NCI-H2171 (cell line): ENCODE measurements at places on chromosomes 5 and 9.

DNA sequence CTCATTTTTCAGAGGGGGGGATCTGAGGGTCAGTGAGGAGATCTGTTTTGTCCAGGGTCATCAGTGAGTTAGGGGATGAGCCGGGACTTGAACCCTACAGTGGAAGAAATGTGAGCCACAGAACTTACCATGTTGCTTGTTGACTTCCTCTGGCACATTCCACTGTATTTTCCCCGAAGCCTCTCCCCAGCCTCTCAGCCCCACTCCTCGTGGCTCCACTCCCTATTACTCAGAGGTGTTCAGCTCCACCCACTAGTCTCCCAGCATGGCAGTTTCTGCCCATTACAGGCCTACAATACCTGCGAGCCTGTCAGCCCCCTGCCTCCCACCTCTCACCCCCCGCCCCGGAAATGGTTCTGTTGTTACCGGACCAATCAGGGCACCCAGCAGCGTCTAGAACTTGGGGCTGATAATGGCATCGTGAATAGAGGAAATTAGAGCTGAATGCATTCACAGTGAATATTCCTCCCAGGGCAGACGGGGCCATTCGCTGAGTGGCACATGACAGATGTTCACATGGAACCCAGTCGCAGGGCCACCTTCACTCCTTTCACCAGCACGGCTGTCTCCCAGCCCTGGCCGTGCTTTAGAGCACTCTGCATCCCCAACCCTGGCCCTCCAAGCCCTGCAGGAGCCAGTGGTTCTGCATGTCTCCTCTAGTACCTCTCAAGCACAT, 81.6 kb downstream of the KCNIP1 start:
- no peak for DNase-seq

DNA sequence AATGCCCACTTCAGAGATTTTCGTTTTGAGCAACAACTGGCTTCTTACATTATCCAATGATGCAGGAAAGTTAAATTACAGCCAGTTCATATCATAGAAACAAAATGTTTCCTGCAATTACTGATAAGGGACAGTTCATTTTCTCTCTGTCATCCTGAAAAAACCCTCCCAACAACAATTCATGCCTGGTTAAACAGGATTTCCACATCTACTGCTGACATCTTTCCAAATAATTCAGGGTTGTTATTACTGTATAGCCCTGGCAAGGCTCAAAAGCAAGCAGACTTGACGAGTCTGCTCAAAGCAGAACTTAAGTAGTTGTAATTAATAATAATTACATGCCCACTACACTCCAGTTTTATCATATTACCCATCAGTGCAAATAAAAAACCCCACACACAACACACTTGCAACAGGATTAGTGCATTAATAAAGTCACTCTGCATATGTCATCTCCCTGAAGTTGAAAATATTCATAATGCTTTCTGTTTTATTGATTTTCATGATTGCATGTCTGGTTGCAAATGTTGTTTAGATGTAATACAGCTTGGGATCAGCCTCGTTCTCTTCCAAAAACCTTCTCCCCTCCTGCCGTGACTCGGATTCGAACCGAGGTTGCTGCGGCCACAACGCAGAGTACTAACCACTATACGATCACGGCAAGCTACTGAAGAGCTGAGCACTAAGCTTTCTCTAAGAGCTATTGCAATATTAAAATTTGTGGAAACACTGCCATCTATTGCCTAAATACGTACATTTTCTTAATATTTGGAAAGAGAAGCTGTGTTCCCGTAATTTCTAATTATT, 119.6 kb upstream of the NFIB start:
- DNase-seq: no peak

DNA sequence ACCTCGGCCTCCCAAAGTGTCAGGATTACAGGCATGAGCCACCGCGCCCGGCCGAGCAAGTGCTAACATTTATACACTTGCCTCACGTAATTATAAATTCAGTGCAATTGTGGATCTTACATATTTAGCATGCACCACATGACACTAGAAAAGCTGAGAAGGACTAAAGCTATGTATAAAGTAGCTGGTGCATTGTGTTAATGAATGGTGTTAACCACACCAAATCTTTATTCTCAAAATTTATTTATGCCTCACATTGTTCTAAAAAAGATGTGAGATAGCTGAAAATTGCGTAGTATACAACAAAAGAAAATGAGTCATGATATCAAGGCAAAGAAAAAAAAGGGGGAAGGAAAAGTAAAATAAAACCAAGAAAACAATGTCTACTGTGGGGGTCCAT, 54.8 kb downstream of the GDA start:
- no peak for DNase-seq

DNA sequence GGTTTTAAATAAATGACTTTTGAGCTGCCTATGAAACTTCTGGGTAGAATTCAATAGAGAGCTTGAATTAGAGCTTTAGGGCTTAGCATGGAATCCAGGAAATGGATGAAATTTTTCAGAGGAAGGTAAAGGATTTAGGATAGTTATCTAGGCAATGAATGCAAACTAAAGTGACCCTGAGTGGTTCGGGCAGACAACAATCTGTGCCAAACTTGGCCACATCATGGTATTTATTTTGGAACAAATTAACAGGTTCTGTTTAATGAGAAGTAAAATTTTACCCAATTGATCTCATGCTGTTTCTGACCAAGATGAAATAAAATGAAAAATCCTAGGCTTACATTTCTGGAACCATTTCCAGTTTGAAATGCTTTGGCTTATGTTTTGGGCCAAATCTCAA, 934.4 kb downstream of the MAT2B start:
- no peak for DNase-seq

DNA sequence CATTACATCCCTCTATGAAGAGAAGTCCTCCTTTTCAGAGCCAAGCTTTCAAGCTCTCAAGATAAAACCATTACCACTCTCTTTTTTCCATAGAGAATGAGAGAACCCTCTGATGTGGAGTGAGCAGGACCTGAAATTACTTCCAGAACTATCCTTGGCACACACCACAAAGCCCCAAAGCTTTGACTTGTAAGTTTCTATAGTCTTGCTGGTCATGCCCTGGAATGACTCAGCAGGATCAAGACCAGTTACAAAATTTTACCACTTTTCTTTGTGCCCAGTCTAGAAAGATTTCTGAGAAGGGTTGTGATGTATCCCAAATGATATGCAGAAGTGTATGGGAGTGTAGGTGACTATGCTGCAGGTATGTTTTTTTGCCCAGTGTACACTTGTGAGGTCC, 760.6 kb downstream of the TLE1 start:
- no peak for DNase-seq

DNA sequence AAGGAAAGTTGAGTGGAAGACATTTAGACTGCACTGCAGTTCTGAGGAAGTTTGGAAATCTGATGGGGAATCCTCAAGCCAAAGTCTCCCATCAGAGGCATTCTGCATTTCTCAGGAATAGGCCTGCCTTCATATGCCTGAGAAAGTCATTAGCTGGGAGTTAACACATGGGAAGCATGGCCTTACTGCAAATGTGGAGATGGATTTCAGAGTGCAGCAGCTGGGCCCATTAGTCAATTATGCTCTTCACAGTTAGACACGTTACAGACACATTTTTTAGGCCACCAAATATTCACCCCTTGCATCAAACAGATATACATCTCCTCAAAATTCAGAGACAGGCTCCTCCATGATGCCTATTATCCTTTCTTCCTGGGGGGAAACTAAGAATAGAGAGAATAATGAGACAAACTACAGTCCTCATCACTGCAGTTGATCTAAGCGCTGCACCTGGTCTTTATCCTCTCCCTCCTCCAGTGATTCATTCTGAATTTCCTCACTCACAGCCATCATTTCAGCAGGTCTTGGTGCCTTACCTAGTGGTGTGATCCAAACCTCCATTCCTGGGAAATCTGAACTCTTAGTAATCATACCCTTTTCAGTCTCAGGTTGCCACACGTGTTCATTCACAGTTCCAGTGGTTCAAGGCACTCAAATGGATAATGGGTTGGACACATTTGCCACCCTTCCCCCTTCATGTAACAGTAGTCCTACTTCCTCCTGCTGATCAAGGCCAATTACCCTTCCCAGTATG, 47.9 kb upstream of the PPP2CA start:
- DNase-seq: no peak

- DNase-seq: peak; percentile 31
Measured at GRCh38 chr9:136525841-136526499, 19.9 kb downstream of the NOTCH1 start.

DNA sequence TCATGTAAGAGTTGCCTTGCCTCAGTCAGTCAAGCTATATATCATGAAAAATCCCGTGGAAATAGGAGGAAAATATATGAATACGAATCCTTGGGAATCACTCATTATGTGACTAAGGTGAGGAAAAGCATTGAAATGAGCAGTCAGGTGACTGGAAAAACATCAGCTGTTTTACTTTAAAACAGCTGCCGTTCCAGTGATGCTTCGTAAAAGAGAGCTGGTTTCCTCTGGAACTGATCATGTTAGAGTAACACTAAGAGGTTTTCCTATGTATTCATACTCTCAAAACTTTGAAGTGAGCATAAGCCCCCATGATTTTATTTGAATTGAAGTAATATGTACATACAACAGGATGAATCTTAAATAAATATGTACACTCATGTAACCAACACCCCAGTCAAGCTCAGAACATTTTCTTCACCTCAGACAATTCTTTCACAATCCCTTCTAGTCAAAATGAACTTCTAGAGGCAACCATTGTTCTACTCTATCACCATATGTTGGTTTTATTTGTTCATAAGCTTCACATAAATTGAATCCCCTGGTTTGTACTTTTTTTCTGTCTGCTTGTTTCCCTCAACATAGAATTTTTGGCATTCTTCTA, 107.7 kb downstream of the SLC25A46 start:
- DNase-seq: no peak

GRCh38 chr9:12689233-12689632, 4.0 kb upstream of the TYRP1 start:
- no peak for DNase-seq

GRCh38 chr5:74685979-74686631, 1.1 kb downstream of the HEXB start:
- DNase-seq: no peak

DNA sequence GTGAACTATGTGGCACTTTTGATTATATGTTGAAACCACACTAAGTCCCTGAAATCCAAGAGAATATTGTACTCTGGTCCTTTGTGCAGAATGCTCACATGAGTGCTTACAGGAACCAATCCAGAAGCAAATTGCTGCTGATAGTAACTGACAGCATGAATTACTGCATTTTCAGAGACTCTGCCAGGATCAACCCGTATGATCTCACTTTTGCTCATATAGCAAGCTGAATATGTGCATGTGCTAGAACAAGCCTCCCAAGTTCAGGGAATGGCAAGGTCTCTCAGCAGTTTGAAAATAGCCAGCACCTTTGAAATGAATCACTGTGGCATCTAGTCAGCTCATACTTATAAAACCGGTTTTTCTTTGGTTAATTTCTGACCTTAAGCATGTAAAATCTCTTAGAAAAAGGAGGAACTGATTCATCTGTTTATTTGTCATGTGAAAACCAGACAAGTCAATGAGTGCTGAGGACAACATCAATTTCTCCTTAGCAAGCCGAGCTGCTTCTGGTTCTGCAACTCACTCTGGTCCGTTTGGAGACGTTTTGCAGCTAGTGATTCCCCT, 215.7 kb upstream of the ELL2 start:
- DNase-seq: no peak

GRCh38 chr5:9514968-9515367, 30.9 kb downstream of the SEMA5A start:
- no peak for DNase-seq

DNA sequence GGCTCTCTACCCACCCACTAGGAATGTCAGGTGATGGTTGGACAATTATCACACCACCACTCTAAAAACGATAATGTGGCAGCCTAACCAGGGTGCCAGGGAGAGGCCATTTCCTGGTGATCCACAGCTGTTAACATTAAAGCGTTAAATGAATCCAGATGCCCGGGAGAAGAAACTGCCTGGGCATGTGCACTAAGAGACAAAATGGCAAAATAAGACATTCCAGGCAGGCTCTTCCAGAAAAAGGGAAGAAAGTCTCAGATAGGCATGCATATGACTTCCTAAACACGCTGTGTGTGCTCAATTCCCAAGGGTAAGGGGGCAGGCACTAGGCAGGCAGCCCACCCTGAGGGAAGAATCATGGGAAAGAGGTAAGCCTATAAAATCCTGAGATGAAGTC, 4.6 kb upstream of the TXN start:
- no peak for DNase-seq

- DNase-seq: no peak
Measured at GRCh38 chr9:38035873-38036272, 33.2 kb downstream of the SHB start.
